ENCODE measurements at places on chromosomes 6 and 20.

DNA sequence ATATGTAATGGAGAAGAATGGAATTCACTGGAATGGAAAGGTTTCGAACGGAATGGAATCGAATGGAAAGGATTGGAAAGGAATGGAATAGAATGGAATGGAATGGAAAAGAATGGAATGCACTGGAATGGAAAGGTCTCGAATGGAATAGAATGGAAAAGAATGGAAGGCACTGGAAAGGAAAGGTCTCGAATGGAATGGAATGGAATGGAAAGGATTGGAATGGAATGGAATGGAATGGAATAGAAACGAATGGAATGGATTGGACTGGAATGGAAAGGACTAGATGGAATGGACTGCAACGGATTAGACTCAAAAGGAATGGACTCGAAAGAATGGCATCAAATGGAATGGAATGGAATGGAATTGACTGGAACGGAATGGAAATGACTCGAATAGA, 20.5 kb upstream of the DEFB115 start:
- no peak for DNase-seq

DNA sequence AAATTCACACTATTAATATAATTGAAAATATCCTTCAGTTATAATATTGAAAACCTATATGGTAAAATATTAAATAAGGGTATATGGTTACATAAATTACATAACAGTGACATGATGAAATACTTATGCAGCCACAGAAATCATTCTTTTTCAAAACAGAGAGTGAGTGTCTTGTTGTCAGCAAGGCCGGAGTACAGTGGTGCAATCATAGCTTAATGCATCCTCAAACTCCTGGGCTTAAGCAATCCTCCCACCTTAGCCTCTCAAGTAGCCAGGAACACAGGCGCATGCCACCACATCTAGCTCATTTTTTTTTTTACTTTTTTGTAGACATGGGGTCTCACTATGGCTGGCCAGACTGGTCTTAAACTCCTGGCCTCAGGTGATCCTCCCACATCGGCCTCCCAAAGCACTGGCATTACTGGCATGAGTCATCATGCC, 40.4 kb downstream of the FAM8A1 start:
- no peak for DNase-seq

DNA sequence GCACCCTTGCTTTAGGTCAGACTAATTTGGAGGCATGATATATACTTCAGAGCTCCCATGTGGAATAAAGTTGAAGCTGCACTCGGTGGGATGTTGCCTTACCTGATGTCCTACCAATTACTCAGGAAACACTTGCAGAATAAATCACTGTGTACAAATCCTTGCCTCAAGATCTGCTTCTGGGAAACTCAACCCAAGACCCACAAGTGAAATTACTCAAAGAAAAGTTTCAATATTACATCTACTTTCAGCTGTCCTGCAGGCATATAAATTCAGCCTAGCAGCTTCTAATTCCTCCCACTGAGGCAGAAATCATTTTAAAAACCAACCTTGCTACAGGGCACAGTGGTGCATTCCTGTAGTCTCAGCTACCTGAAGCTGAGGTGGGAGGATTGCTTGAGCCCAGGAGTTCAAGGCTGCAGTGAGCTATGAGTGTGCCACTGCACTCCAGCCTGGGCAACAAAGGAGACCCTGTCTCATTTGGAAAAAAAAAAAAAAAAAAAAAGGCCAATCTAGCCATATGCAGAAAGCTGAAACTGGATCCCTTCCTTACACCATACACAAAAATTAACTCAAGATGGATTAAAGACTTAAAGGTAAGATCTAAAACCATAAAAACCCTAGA, 20.7 kb upstream of the DCDC2 start:
- DNase-seq = no peak

- DNase-seq = no peak
Observed at GRCh38 chr6:52132292-52132691, 44.9 kb upstream of the PKHD1 start.

- no peak for DNase-seq
Observed at GRCh38 chr6:87197547-87197946, 42.2 kb downstream of the ZNF292 start.

DNA sequence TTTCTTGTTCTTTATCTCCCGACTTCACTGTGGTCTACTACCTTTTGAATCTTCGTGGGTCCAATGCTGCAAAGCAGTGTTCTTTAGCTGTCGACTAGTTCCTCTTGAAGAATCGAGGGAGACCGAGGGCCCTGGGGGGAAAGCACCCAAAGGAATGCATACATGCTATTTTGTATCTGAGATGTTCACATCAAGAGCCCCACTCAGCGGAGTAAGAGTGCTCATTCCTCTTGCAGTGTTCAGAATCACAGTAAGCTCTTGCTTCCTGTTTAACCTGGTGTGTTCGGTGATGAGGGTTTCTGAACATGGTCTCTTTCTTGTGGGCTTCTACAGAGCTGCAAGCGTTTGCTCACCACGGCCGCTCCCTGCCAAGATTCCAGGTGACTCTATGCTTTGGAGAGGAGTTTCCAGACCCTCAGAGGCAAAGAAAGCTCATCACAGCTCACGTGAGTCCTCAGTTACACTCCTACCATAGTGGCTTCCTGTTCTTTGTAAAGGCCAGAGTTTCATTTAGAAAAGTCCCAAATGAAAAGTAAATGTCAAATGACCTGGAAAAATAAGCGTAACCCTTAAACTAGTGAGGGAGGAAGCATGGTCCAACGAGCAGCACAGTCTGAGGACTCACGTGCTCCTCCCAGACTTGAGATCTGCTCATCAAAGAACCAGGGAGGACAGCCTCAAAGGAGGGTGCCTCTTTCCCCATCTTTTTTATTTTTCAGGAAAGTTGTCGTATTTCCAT, 13.3 kb downstream of the IRF4 start:
- no peak for DNase-seq

Data from NCI-H146 (cell line).